KBM-7 (cell line): ENCODE measurements at places on chromosomes 4 and X.

GRCh38 chrX:150162141-150162540, 201.0 kb upstream of the MAMLD1 start:
- no peak for DNase-seq

- DNase-seq = no peak
These were observed 141.8 kb upstream of the NALF2 start for GRCh38 chrX:69362354-69362753.

DNA sequence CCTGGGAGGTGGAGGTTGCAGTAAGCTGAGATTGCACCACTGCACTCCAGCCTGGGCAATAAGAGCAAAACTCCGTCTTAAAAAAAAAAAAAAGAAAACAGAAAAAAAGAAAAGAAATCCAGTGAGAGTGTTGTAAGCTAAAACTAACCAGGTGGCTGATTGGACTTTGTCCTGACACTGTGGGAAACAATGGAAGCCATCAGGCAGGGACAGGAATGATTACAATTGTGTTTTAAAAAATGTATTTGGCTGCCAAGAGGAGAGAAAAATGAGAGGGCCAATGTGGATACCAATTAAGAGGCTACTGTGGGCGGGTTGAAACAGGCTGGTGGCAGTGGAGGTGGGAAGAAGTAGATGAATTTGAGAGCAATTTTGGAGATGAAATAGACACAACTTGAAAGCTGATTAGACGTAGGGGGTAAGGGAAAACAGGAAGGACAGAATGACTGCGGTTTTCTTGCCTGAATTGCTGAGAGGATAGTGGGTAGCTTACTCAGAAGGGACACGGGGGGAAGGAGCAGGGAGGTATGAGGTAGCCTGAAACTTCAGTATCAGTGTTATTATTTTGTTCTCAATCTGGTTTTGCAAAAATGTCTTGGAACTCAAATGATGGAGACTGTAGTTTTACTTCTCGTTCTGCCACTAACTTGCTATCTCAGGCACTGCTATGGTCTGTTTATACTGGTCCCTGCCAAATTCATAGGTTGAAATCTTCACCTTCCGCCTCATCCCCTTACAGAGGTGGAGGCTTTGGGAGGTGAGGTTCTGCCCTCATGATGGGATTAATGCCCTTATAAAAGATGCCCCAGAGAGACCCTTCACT, 45.6 kb upstream of the CHRNA9 start:
- peak; percentile 86 for DNase-seq

GRCh38 chr4:172881645-172882044, 287.0 kb upstream of the GALNT7 start:
- no peak for DNase-seq

GRCh38 chr4:72709475-72709874, 140.5 kb upstream of the ADAMTS3 start:
- DNase-seq = no peak

DNA sequence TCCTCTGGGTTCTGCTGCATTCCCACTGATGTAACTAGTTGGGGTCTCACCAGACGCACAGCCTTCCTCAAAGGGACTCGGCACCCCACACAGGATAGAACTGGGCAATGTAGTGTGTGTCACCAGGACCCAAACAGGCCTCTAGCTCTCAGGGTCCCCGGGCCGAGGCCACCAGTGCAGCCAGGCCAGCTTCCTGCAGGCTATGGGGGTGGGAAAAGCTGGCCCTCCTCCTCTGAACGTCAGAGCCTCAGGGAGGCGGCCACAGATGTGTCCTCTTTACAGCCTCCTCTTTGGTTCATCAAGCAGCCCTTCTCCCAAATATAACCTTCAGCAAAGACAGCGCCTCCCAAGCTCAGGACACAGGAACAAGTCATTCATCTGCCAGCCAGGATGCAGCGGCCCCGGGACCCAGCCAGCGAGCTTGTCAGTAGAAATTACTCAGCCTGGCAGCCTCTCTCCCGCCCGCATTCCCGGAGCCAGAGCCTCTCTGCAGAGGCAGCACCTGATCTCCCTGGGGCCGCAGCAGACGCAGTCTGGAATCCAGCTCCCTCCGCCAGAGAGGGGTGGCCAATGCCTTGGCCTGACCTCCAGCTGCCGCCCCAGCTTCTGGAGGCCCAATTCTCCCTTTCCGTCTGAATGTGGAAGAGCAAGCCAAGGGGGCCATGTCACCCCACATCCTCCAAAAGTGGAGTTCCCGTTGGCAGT, 288.5 kb downstream of the FBXW7 start:
- DNase-seq = no peak

DNA sequence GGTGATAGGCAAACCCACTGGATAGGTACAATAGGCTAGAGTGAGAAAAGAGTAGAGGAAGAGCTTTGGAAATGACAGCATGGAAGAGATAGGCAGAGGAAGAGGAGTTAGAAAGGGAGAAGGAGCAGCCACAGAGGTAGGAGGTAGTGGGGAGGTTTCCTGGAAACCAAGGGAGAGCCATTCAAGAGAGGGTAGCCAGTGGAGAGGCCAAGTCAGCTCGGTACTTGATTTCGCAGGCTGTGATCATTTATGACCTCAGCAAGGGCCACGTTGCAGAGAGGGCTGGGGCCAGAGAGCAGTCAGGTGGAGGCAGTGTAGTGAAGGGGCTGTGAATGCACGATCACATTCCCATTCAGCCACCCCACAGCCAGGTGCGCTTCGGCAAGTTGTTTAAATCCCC, 76.0 kb downstream of the TMEM131L start:
- DNase-seq = no peak

GRCh38 chr4:176261481-176261880, 7.5 kb downstream of the ASB5 start:
- DNase-seq = no peak

GRCh38 chr4:156146571-156146970, 192.9 kb upstream of the CTSO start:
- DNase-seq = no peak

DNA sequence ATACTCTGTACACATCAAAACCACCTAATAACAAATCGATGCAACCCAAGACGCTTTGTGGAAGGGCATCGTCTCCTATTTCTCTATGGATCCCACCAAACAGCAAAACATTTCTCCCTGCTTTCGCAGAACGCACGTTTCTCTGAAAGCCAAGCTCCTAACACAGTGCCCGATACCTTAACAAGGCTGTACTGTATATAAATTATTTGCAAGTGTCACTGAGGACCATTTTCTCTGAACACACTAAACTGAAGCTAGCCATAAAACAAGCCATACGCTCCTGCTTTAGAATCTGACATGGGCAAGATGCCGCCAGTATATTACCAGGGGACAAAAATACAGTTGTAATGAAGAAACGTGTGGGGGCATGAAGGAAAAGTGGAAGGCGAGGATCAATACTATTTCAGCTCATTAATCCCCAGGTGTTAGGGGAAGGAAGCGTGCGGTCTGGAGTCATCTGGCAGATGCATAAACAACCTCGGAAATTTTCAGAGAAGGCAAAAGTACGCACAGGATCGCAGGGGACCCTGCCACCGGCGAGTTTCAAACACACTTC, 703 bp downstream of the KCNIP4 start:
- no peak for DNase-seq

GRCh38 chr4:78510681-78511080, 40.9 kb upstream of the ANXA3 start:
- no peak for DNase-seq

DNA sequence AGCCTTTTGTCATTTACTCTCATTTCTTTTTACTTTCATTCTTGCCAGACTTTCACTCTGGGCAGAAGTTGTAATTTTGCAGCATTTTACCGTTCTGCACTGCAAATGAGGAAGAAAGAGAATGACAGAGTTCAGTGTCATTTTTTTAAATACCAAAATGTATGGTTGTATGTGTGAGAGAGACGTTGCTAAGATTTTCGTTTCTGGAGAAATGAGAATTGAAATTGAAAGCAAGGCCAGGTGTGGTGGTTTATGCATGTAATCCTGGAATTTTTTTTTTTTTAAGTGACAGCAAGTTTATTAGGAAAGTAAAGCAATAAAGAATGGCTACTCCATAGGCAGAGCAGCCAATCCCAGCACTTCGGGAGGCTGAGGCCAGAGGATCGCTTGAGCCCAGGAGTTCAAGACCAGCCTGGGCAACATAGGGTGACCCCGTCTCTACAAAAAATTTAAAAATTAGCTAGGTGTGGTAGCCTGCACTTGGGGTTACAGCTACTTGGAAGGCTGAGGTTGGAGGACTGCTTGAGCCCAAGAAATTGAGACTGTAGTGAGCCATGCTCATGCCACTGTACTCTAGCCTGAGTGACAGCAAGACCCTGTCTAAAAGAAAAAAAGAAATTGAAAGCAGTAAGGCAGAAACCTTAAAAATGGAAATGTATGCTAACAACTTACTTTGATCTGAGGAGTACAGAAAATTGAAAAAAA, 12.9 kb downstream of the DCK start:
- peak; percentile 28 for DNase-seq

GRCh38 chr4:189090174-189090814, 850.4 kb upstream of the FRG1 start:
- DNase-seq = peak; percentile 7

DNA sequence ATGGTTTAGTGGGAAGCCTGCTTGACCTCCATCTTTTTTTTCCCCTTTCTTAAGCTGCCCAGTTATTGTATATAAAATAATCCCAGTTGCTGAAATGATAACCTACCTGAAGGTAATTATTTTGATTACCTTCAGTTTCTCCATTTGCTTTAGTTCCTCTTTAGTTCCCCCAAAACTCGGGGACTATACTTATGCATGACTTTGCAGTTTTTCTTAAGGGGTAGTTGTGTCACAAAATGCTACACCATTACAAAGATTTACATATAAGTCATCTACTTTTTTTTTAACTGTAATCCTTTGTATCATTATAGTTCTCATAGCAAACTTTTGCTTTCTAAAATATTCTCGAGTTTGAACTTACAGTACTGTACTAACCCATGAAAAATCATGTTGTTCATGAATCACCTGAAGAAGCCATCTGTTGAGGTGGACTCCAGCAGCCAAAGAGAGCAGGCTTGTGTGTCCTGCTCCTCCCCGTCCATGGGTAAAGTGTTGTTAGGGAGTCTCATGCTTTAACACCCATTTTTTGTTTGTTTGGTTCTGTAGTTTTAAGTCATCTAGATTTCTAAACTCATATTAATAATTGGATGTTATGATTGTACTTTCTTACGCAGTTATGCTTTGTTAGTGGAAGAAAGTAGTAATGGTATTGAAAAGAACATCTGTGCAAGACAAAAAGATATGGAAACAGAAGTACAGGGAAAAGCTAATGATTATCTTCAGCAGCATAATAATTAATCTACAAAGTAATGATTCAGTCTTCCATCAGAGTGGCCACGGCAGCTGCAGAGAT, 34.6 kb downstream of the HADH start:
- DNase-seq = no peak

- peak; percentile 29 for DNase-seq
These were observed 25.4 kb upstream of the METAP1 start for GRCh38 chr4:98969878-98970785.

- DNase-seq = no peak
These were observed 213.1 kb upstream of the FAT1 start for GRCh38 chr4:186936496-186937375.

- peak; percentile 45 for DNase-seq
These were observed 115.2 kb upstream of the LNX1 start for GRCh38 chr4:53706422-53707032.

- no peak for DNase-seq
These were observed 31.3 kb upstream of the ANAPC4 start for GRCh38 chr4:25345744-25346143.

DNA sequence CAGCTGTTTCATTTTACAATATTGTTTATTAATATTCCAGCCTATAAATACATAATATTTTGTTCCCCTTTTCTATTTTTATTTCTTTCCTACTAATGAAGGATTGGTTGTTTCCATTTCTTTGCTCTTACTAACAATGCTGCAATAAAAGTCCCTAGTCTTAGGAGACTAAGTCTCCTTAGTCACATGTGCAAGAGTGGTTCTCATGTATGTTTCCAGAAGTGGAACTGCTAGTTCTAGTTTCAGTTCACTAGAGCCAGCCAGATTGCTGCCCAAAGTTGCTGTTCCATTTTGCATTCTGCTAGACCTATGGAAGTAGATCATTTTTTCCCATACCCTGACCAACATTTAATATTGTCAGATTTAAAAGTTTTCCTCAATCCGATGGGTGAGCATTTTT, 44.3 kb downstream of the CNGA1 start:
- no peak for DNase-seq

- no peak for DNase-seq
These were observed 171.3 kb downstream of the UNC5C start for GRCh38 chr4:95377366-95377900.

DNA sequence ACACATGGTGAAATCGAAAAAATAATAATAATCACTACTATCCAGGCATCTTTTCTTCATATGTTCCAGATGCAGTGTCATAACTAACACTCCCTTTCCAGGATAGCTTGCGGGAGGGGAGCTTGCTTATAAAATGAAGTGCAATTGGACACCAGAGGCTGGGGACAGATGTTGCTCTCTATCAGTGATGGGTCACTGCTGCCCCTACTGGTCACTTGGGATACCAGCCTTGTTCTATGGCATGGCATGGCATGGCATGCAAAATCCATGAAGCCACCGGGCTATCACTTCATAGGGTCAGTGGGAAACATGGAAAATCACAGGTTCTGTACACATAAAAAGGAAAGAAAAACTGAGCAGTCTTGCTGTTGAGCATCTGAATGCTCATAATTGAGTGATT, 168.1 kb downstream of the GLRA2 start:
- DNase-seq = peak; percentile 35

- no peak for DNase-seq
These were observed 60.6 kb upstream of the FAT4 start for GRCh38 chr4:125254106-125254505.

DNA sequence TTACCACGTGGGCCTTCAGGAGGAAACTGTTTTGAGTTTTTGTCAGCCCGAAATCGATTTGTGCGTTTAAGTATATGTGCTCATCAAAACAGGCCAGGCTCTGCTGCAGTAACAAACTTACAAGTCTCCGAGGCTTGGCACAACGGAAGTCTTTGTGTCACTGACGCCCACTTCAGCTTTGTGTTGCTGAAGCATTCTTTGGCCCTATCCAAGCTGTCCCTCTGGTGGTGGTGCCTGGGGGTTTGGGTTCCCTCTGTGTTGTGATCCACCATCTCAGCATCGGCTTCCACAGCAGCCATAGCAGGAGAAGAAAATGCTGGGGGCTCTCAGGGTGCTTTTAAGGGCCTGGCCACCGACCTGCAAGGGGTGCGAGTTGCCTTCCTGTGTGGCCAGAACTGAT, 176.4 kb downstream of the PTTG2 start:
- DNase-seq = no peak

- DNase-seq = no peak
These were observed 118.2 kb upstream of the STX18 start for GRCh38 chr4:4659871-4660651.

- no peak for DNase-seq
These were observed 157.3 kb upstream of the TET2 start for GRCh38 chr4:104989371-104989770.

DNA sequence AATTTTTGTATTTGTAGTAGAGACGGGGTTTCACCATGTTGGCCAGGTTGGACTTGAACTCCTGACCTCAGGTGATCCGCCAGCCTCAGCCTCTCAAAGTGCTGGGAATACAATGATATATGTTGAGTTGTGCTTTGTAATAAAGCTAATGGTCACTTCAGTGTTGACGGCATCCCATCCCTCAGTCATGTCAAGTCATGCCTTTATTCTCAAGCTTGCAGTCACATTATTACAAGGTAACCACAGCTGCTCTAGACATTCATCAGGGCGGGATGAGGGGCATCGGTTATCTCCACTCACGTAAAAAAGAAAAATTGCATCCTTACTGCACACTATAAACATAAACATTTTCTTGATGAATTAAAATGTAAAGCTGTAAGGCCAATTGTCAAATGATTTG, 12.8 kb upstream of the FAT1 start:
- no peak for DNase-seq
